Tibial nerve (tissue), 4 donors: ENCODE measurements at places on chromosomes 12 and 14. TPM values are rescaled to one million over a fixed set of nuclear protein-coding genes. Genes with fewer than 3 reads are reported as not detected.

- DNase-seq, result no peak
- peaks cover 17% of the 10 kb centered on the region for H3K4me1 ChIP-seq
- no peaks in the 10 kb centered on the region for H3K36me3 ChIP-seq
- no peak overlapping the region for H3K27ac ChIP-seq
Measured at GRCh38 chr12:57476162-57476992, 3.3 kb downstream of the ARHGAP9 start.

DNA sequence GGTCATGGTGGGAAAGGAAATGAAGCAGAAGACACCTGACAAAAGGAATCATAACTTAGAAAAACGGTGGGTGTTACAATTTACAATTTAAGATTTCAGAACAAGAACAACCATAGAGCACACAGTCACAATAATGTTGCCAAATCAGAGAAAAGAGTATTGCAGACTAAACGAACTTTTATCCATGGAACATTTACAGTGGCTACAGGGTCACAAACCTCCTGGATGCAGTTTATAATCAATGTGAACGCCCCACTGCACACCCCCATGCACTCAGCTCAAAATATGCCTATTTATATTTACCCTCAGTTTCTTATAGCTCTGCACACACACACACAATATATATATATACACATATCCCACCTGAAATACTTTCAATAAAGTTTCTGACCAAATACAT, 8.0 kb downstream of the KRR1 start:
- peaks cover 4% of the 10 kb centered on the region for H3K36me3 ChIP-seq
- H3K4me1 ChIP-seq, result no peaks in the 10 kb centered on the region
- DNase-seq, result no peak
- H3K27me3 ChIP-seq, result no peaks in the 10 kb centered on the region
- no peak overlapping the region for H3K27ac ChIP-seq
- no peak overlapping the region for H3K4me3 ChIP-seq

DNA sequence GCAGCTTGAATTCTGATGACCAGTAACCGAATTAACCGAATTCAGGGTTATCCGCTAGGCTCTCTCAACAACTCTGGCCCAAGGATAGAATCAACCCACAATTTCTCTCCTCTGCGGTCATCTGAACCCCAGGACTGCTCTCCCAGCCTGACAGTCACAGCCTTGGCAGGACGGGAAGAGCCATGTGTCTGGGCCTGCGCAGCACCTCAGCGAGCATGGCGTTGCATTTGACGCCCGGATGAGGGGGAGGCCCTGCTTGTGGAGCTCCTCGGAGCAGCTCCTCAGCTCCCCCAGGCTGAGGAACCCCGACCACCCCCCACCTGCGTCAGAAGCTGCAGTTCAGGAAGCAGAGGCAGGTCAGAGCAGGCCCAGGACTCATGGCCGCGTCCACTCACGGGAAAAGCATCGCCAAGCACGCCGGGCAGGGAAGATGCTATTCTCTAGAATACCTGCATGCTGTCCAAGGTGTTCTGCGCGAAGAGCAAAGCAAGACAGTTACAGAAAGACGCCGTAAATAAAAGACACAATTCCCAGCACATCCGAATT, 131.1 kb downstream of the PIWIL1 start:
- no peak overlapping the region for H3K4me3 ChIP-seq
- no peak overlapping the region for H3K27ac ChIP-seq
- no peaks in the 10 kb centered on the region for H3K27me3 ChIP-seq
- H3K36me3 ChIP-seq, result no peaks in the 10 kb centered on the region
- DNase-seq, result no peak

DNA sequence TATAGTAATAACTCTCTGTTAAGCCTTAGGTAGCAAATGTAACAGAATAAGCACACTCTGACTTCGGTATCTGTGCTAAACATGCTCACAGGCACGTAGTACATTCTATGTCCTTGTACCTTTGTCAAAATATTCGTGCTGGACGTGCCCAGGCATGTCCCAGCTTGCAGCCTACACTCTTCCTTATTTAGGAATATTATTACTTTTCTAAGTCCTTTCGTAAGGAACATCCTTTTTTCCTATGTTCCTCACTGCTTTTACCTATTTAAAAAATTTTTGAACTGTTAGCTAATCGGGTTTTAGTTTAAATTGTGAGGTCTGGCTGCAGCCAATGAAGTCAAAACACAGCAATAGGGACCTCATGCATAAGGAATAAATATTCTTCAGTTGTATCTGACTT, 24.1 kb upstream of the UBC start:
- peak overlapping the region; percentile 95 for H3K27ac ChIP-seq
- DNase-seq, result no peak
- H3K4me1 ChIP-seq, result peaks cover 6% of the 10 kb centered on the region
- no peaks in the 10 kb centered on the region for H3K27me3 ChIP-seq

DNA sequence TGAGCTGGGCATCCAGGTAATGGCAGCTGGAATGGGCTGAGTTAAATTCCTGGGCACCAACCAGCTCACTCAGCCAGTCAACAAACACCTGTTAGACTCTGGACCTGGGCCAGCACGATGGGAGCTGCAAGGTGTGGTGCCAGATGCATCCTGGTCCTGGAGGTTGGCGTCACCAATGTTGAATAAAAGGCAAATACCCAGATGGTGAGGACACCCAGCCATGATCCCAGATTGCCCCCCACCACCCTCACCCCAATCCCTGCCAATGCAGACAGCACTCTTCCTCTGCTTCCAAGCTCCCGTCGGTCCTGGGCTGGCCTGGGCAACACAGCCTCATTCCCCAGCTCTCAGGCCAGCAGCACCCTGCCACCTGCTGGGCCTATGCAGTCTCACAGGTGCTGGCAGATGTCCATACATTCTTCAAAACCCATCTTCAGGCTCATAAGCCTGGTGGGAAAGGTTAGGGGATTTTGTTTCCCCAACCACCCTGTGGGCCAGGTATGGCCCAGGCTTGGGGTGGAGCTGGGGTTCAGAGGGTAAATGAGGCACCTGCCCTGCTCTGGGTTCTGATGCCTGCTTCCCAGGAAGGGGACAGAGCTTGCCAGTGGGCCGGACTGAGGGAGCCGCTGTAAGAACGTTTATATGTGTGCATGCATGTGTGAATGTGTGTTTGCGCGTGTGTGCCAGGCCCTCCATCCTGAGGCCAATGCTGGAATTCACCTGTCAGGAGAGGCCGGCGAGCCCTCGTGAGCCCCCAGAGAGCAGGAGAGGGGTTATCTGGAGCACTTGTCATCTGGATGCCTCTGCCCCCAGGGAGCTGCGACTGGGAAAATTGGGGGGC, 58.0 kb downstream of the LGMN start:
- H3K36me3 ChIP-seq, result peaks cover 36% of the 10 kb centered on the region
- H3K4me3 ChIP-seq, result no peak overlapping the region
- H3K27ac ChIP-seq, result no peak overlapping the region
- no peak for DNase-seq

DNA sequence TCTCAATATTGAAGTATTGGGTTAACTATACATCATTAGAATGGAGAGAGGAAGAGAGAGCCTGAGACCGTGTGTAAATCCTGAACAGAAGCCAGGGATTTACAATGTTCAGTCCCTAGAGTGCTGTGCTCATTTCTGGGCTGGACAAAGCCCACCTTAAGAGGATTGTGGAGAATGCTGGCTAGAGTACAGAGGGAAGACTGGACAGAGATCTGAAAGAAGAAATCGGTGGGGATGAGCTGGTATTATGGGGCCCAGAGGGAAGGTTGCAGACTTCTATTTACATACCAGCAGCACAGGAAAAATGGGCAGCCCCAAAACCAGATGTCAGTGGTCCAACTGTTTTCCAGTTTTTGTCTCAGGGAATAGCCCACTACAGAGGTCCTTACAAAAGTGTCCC, 42.3 kb downstream of the RTN1 start:
- H3K4me3 ChIP-seq, result no peak overlapping the region
- H3K27ac ChIP-seq, result no peak overlapping the region
- no peaks in the 10 kb centered on the region for H3K27me3 ChIP-seq
- H3K36me3 ChIP-seq, result no peaks in the 10 kb centered on the region
- DNase-seq, result no peak

- no peaks in the 10 kb centered on the region for H3K27me3 ChIP-seq
- no peaks in the 10 kb centered on the region for H3K4me1 ChIP-seq
- H3K36me3 ChIP-seq, result no peaks in the 10 kb centered on the region
- H3K27ac ChIP-seq, result peak overlapping the region; percentile 80
Measured at GRCh38 chr12:103841690-103842584, 903 bp upstream of the NT5DC3 start.

GRCh38 chr14:85308531-85309300, 221.2 kb upstream of the FLRT2 start:
- no peak overlapping the region for H3K4me3 ChIP-seq
- no peaks in the 10 kb centered on the region for H3K27me3 ChIP-seq
- H3K36me3 ChIP-seq, result no peaks in the 10 kb centered on the region
- H3K4me1 ChIP-seq, result no peaks in the 10 kb centered on the region

The SLC25A47 gene
- total RNA-seq, result not detected

The HCAR3 gene
- total RNA-seq, result 0.42 TPM

The CMTM5 gene
- 16.7 TPM for total RNA-seq
